ENCODE measurements at places on chromosomes 12 and 14.

DNA sequence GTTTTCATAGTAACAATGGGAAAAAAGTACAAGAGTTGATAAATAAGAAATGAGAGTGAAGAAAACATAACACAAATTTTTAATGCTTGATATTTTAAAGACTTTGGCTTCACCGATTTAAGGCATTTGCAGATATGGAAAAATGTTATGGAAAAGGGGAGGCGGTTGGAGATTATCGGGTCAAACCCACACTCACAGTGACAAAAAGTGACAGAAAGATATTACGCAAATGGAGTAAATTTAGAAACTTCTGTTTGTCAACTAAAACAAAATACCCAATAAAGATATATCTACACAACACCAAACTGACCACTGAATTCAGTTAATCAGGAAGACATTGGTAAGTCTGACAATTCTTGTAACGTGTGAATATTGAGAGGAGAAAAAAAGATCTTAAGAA is 2.5 kb downstream of the PPP1R12A start:
- no peak overlapping the region for H3K4me3 ChIP-seq
- H3K4me1 ChIP-seq = peaks cover 36% of the 10 kb centered on the region

DNA sequence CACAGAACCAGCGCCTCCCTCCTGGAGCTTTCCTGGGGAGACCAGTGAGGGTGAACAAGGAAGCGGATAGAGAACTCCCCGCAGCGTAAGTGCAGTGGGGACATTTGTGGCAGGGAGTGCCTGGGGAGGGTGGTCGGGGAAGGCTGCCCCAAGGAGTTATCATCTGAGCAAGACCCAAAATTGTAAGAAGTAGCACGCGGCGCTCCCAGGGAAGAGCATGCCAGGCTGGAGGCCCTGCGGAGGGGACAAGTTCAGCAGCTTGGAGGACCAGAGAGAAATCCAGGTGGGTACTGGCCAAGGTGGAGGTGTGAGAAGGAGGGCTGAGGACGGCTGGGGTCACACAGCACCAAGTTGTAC is 46.2 kb upstream of the RIMBP2 start:
- no peaks in the 10 kb centered on the region for H3K4me1 ChIP-seq
- no peak overlapping the region for H3K4me3 ChIP-seq
- no peak for DNase-seq
- no peak overlapping the region for H3K27ac ChIP-seq

DNA sequence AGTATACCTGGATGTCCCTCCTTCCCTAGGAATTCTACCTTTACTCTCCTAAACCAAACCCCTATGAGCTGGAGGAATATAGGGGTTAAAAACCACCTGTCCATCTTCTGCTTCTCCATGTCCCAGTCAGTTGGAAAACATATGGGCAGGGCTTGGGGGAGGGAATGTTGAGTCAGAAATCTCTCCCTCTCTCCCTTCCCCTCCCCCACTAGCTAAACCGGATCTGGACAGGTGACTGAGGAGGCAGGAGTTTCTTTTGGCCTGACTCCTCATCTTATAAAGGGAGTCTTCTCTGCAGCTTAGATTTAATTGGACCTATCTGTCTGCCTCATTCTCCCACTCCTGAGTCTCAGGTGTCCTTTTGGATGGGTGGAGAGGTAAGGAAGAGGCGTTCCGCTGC is 6.1 kb downstream of the ERBB3 start:
- no peaks in the 10 kb centered on the region for H3K36me3 ChIP-seq
- H3K27me3 ChIP-seq = no peaks in the 10 kb centered on the region
- H3K4me3 ChIP-seq = no peak overlapping the region
- DNase-seq = no peak
- no peaks in the 10 kb centered on the region for H3K4me1 ChIP-seq

- no peaks in the 10 kb centered on the region for H3K27me3 ChIP-seq
- no peak overlapping the region for H3K4me3 ChIP-seq
- H3K4me1 ChIP-seq = no peaks in the 10 kb centered on the region
- DNase-seq = no peak
- H3K27ac ChIP-seq = no peak overlapping the region
Observed at GRCh38 chr12:125096894-125097293, 31.7 kb downstream of the AACS start.

DNA sequence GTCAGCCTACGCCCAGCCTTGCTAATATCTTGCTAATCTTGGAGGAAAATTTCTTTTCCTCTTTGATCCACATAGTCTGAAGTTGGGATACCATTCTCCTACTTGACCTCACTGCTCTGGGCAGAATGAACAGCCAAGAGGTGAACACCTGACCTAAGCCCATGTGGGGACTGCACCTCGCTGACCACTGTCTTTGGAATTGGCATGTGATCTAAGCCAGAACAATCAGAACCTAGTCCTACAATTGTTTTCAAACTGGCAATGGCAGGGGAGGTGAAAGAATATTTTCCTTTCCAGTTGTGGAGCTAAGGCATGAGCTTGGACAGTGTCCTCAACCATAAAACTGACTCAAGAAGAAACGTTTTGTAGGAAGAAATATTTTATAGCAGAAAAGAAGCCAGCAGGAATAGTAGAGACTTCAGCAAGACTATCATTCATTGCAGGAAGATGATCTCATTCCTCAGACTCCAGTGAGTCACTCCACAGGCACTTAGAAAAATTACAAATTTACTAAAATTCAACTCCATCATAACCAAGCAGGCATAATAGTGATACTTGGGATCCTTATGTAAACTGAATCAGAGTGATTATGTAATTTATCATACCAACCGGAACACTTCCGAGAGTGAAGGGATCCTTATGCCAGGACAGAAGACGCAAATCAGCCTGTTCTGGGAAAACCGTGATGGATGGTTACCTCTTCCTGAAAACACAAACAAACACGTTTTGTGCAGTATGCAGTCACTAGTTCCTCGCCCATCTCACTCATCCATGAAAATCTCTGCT is 14.7 kb downstream of the PTPRO start:
- H3K36me3 ChIP-seq = no peaks in the 10 kb centered on the region
- H3K27me3 ChIP-seq = peaks cover 7% of the 10 kb centered on the region
- DNase-seq = no peak
- no peak overlapping the region for H3K27ac ChIP-seq
- no peak overlapping the region for H3K4me3 ChIP-seq

DNA sequence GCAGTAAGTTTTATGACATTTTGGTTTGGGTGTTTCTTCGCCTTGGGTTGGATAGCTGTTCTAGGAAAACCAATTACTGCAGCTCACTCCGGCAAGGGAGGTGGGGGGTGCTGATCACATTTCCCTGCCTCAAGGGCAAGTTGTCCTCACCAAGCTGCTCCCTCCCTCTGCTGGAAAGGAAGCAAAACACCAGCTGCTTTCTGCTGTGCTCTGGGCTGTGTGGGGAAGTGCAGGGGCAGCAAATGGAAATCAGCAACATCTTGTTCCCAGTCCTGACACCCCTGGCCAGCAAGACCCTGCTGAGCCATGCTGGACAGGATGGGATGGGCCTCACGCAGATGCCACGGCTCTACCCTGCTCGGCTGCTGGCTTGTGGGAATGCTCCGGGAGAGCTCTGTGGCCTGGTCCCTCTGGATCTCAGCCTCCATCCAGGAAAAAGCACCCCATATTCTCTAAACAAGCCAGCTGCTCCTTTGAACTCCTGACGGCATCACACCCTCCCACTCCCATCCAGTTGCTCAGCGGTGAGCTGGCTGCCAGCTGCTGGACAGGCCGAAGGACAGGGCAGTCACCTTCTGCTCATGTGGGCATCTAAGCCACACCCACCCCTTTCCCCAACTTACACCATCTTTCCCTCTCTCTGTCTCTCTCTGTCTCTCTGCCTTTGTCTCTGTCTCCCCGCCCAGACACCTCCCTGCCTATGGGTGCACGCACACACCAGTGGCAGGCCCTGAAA is 52.4 kb upstream of the EIF5 start:
- peaks cover 4% of the 10 kb centered on the region for H3K4me1 ChIP-seq
- H3K4me3 ChIP-seq = no peak overlapping the region
- no peak for DNase-seq

GRCh38 chr12:104426926-104427546 is 29.7 kb upstream of the CHST11 start:
- peaks cover 2% of the 10 kb centered on the region for H3K27me3 ChIP-seq
- no peaks in the 10 kb centered on the region for H3K36me3 ChIP-seq
- H3K4me3 ChIP-seq = no peak overlapping the region
- no peaks in the 10 kb centered on the region for H3K4me1 ChIP-seq

GRCh38 chr12:119808441-119808840 is 68.7 kb downstream of the CIT start:
- no peaks in the 10 kb centered on the region for H3K27me3 ChIP-seq
- no peak overlapping the region for H3K27ac ChIP-seq

DNA sequence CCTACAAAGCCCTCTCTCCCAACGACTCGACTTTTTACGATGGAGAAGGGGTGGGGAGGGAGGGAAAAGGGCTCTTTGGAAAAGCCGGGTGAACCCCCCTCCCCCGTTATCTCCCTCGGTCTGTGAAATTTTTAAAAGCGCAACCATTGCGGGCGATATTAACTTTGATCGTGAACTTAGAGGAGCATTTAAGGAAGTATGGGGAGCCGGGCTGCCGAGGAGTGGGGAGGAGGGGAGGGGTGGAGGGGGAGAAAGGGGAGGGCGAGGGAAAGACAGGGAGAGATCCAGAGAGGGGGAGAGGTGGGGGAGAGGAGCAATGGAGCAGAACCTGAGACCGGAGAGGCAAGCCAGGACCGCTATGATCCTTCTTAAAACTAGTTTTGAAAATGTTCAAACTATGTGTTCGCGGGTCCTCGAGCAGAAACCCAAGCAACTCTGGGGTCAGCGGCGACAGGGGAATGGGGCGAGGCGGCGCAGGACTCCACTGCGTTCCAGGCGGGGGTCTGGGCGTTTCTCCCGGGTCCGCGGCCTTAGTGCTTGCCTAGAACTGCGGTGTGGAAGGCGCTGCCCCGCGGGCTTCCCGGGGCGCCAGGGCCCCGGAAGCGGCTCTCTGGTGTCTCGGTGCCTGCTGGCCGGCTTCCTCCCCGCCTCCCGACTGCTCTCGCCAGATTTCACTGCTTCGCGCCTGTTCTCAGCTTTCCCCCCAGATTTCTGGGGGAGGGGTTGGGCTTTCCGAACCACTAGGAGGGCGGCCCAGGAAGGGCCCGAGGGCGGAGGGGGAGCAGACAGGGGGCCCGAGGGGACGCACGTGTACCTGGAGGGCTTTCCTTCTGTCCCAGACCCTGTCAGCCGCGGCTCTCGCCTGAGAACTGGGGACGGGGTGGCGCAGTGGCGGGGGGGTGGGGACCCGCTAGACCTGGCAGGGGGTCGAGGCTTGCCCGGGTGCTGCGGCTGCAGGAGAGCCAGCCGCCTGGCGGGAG is at the start of gene HOTAIR:
Gene HOTAIR (minus strand): TSS at position 871 of the 980 bp plus-strand sequence.
- H3K36me3 ChIP-seq = no peaks in the 10 kb centered on the region
- no peak within 1 kb of the TSS for H3K27ac ChIP-seq
- peaks cover 99% of the 10 kb centered on the region for H3K27me3 ChIP-seq

DNA sequence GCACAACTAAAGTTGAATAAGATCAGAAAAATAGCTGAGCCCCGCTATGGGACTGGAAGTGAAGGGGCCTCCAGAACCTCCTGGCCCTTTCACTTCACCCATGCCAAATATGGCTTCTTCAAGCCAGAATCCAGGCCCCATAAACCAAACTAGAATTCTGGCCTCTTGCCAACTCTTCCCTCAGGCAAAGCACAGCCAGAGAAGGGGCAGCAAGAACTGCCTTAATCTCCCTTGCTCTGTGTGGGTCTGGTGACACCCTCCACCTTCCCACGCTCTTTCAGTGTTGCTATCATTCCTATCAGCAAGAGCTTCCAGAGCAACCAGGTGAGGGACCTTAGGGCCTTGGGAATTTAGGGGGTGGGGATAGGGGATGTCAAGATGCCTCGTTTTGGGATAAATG is 3.1 kb upstream of the PNMA1 start:
- no peak overlapping the region for H3K4me3 ChIP-seq
- H3K27me3 ChIP-seq = peaks cover 14% of the 10 kb centered on the region
- H3K4me1 ChIP-seq = peaks cover 25% of the 10 kb centered on the region
- H3K36me3 ChIP-seq = peaks cover 69% of the 10 kb centered on the region
- no peak overlapping the region for H3K27ac ChIP-seq

DNA sequence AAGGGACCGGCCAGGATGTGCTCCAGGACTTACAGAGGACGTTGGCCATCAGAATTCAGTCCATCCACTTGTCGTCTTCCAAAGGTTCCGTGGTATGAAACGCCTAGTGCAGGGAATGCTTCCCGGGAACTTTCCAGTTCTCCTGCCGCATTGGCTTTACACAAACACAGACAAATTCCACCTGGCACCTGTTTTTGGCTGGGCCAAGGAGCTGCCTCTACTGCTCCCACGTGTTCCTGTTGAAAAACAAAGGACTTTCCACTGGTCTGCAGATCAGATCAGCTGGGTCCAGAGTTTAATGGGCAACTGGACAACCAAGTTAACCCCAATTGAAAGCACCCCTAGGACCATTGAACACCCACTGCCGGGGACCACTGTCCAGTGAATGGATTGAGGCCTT is 28.0 kb upstream of the PWP1 start:
- peaks cover 6% of the 10 kb centered on the region for H3K36me3 ChIP-seq
- H3K4me3 ChIP-seq = no peak overlapping the region
- no peak for DNase-seq
- no peak overlapping the region for H3K27ac ChIP-seq

- no peak overlapping the region for H3K4me3 ChIP-seq
- no peak overlapping the region for H3K27ac ChIP-seq
- H3K27me3 ChIP-seq = no peaks in the 10 kb centered on the region
- DNase-seq = no peak
Observed at GRCh38 chr14:59292921-59293534, 104.6 kb downstream of the DAAM1 start.

DNA sequence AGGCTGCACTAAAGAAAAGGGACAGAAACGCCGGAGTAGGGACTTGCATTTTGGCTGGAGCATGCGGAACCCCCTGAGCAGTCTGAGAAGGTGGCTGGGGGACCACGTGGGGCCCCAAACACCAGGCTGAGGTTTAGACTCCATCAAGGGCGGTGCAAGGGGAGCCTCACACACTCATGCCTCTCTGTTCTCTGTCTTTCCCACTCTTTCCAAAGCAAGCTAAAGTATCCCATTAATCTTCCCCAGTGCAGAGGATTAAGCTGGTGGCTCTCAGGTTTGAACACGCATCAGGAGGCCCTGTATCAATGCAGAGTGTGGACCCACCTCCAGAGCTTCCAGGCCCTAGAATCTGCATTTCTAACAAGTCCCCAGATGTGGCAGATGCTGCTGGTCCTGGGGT is 13.5 kb downstream of the CCDC197 start:
- H3K27ac ChIP-seq = no peak overlapping the region
- H3K27me3 ChIP-seq = no peaks in the 10 kb centered on the region
- H3K4me1 ChIP-seq = no peaks in the 10 kb centered on the region
- DNase-seq = no peak
- no peaks in the 10 kb centered on the region for H3K36me3 ChIP-seq
- no peak overlapping the region for H3K4me3 ChIP-seq

DNA sequence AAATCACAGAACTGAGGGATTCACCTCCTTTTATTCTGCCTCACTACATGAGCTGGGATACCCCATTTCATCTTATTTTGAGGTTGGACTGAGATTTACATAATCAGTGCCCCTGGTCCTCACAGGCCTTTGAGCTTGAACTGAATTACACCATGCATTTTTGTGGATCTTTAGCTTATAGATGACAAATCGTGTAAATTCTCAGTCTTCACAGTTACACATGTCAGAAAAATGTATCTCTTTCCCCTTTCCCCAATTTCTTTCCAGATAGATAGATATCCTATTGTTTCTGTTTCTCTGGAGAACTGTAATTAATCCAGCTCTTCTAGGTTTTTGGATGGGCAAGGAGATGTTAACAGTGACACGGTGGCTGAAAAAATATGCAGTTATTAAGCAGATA is 1778.9 kb upstream of the SEL1L start:
- no peak overlapping the region for H3K27ac ChIP-seq
- no peak overlapping the region for H3K4me3 ChIP-seq
- no peaks in the 10 kb centered on the region for H3K27me3 ChIP-seq
- no peak for DNase-seq
- H3K36me3 ChIP-seq = no peaks in the 10 kb centered on the region

GRCh38 chr12:130429656-130430505 is 92.2 kb downstream of the PIWIL1 start:
- H3K27ac ChIP-seq = no peak overlapping the region
- H3K4me1 ChIP-seq = no peaks in the 10 kb centered on the region
- no peak overlapping the region for H3K4me3 ChIP-seq
- no peak for DNase-seq

All from CD14-positive monocyte (primary cell).